ENCODE measurements at places on chromosomes 2 and 18. TPM values are rescaled to one million over a fixed set of nuclear protein-coding genes. Genes with fewer than 3 reads are reported as not detected.

Gene ALPP
- 0.75 TPM for total RNA-seq

Gene BMP10
- total RNA-seq: not detected

Gene NETO1
- total RNA-seq: not detected

Gene LIMS3
- total RNA-seq: not detected

Gene IL36A
- not detected for total RNA-seq

Gene FABP1
- total RNA-seq: not detected

Gene LCT
- 0.03 TPM for total RNA-seq

All from A549 treated with CORT108297 at 1 μM for 4 hours (cell line).